ENCODE measurements at places on chromosomes 12 and 14.

GRCh38 chr14:93549595-93549994 is 118.9 kb downstream of the UNC79 start:
- no peak for DNase-seq

- DNase-seq: no peak
Measured at GRCh38 chr12:49696723-49697122, 10.5 kb downstream of the FMNL3 start.

GRCh38 chr12:107144441-107144840 is 51.1 kb upstream of the CRY1 start:
- DNase-seq: no peak

- DNase-seq: no peak
Measured at GRCh38 chr12:108921946-108922345, 42.1 kb downstream of the DAO start.

DNA sequence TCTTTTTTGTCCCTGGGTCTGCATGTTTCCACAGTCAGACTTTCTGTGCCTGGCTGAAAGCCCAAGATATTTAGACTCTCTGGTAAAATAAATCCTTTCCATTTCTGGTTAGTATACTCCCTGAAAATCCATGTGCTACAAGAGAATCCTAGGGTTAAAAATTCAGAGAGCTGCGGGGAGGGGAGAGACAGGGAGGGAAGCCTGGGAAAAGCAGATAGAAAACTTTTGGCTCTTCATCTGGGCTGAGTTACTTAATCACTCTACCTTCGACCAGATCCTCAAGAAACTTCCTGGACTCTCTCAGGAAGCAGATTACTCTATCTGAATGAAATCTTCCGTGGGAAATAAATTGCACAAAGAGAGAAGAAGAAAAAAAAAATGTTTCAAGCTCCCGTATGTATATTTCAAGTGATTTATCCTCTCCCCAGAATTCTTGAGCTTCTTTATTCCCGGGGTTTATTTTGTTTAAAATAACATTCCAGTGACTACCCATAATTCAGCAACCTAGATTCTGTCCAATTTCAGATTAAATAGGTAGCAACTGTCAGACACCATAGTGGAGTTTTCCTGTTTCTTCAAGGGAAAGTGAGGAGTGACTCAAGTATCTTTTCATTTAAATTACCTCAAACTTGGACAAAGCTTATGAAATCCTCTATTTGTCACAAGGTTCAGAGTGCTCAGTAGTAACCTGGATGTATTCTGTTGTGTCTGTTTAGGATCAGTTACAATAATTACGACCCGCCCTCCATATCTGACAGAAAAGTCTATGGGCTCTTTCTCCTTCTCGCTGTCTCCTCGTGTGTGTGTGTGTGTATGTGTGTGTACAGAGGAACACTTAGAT is 163.7 kb downstream of the MYRFL start:
- DNase-seq: no peak

DNA sequence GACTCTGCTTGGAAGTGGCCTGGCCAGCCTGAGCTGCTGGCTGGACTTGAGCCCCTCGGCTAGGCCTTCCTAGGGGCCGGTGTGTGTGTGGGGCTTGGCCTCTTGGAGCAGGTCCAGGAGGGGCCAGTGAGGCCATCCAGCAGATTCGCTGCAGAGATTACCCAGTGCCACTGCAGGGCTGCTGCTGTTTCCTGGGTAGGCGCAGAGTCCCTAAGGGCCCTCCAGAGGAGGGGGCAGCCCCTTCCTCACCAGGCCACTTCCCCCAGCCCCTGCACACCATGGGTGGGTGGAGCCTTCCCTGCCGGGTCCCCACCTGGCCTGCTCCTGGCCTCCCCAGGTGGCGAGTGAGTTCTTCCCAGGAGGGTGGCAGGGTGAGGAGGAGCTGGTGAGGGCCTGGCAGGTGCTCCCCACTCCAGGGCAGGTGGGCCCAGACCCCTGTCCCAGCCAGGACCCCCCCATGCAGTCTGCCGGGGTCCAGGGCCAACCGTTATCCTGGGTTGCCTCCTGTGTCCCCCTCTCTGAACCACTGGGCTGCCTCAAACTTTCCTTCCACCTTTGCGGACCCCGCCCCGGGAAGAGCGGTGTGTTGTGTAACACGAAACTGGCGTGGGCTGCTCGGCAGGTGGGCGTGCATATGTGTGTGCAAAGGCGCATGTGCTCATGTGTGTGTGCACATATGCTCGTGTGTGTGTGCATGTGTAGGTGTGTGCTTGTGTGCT is 25.1 kb downstream of the ASPG start:
- DNase-seq: peak; percentile 9

- no peak for DNase-seq
Measured at GRCh38 chr14:100082723-100083122, 17.5 kb downstream of the EVL start.

GRCh38 chr14:100278702-100279101 is 27.5 kb downstream of the SLC25A29 start:
- no peak for DNase-seq

- DNase-seq: no peak
Measured at GRCh38 chr12:34604227-34604626, 581.9 kb downstream of the ALG10 start.

- DNase-seq: no peak
Measured at GRCh38 chr14:73823339-73823885, 28.2 kb upstream of the PTGR2 start.

DNA sequence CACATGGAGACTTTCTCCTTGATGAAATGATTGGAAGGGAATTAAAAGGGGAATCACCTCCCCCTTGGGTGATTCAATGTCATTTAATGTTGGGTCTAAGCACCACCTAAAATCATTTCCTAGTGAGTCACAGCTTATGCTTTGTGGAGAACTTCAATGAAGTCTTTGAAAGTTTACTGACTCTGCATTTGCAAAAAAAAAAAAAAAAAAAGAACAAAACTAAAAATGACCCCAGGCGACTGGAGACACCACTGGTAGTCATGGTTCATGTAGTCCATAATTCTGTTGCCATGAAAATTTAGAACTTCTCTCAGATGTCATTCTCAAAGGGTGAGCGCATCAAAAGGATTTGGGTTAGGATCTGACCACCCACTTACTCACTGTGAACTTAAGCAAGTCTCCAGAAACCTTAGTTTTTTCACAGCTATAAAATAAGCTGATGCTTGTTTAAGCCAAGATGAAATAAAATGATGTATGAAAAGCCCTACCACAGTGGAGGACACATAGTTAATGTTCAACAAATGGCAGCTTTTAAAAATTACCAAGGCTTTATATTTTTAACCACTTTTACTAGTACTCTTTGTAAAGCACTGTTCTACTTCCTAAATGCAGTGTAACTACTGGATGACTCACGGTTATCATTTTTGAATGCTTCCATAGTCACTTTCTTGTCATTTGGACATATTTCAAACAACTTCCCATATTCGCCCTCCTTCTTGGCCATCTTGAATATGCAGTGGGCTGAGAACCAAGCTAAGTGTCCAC is 18.1 kb upstream of the KSR2 start:
- DNase-seq: no peak

- no peak for DNase-seq
Measured at GRCh38 chr14:68398370-68398769, 394.5 kb downstream of the ZFP36L1 start.

DNA sequence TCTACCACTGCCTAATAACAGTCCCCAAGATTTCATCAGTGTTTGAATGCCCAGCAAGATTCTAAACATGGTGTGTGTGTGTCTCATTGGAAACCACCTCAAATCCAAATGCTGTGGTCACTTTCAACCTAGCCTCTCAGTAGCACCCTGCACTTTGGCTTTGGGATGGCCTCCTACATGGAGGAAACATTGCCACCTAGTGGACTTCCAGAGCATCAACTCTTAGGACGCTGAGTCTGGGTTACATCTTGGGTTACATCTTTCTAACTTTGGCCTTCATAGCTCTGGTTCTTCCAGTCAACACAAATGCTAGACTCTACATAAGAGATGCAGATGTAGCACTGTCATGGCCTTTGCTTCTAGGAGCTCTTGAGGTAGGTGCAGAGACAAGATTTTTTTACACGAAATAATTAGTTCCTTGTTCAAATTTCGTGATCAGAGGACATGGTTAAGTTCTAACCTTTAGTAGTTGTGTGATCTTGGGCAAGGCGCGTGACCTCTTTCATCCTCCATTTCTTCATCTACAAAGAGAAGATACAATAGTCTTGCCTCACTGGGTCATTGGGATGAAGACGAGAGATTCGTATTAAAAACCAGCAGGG is 113.5 kb upstream of the VASH1 start:
- DNase-seq: peak; percentile 32
